Left hindlimb (tissue), 1 donor: ENCODE measurements at places on chromosomes 16 and 17.

DNA sequence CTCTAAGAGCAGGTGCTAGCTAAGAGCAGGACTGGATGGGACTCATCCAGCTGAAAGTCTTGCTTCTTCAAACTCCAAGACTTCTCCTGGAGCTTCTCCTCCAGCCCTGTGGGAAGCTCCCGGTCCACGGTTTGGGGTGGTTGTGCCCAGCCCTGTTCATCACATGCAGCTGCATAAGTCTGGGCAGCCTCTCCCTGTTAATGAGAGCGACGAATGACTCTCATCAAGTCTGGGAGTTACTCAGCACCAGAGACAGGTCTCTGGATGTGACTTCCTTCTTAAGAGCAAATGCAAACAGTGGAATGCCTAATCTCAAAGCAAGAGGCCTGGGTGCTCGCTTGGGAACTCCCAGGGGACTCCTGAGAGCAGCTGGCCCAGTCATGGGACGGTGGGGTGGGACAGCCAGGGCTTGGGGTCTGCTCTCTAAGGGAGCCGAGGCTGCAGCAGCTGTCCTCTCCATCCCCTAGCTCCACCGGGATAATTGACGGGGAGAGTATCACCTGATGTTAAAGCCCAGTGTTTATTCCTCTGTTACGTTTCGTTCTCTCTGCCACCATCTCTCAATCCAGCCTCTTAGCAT lies 35.3 kb upstream of the CRHR1 start:
- DNase-seq: no peak

- DNase-seq: no peak
These were observed 370.1 kb upstream of the ZFHX3 start for GRCh38 chr16:73418051-73418450.

DNA sequence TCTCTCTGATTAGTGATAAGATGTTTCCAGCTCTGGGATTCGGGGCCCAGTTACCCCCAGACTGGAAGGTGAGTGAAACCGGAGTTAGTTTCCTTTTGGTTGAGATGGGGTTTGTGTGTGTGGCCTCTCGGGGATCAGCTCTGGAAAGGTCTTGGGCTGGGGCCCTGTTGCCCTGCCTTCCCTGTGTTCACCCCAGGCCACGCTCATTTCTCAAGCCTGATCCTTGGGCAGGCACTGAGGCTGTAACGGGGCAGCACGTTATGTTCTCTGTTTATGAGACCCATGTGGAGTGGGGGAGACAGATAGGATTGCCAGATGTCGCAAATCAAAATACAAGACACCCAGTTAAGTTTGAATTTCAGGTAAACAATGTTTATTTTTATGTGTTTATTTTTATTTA lies 35.5 kb downstream of the CPNE2 start:
- DNase-seq: no peak

- DNase-seq: no peak
These were observed 16.0 kb upstream of the SPPL2C start for GRCh38 chr17:45828582-45829133.

DNA sequence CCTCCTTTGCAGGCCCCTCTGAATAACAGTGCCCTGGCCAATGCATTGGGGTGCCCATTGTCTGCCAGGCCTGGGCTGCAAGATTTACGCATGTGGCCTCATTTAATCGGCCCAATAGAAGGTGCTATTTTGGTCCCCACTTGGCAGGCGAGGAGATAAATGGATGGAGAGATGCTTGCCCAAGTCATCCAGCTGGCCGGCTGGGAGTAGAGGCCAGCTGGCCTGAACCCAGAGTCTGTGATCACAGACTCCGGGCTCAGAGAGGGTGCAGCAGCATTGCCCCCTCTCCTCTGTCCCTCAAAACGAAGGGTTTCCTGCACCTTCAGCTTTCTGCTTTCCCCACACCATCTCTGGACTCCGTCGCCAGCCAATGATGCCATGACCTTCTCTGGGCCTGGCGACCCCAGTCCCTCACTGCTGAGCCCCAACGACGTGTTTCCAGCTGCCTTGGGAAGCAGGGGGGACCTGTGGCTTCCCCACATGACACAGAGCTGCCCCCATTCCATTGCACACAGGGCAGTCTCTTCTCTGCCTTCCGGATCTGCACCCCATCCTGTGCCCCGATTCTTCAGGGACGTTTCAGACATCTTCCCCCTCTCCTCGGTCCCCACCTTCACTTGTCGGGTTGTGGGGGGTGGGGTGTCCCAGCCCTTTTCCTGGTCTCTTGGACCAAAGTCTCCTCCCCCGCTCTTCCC lies 3.5 kb upstream of the ADGRG1 start:
- no peak for DNase-seq

DNA sequence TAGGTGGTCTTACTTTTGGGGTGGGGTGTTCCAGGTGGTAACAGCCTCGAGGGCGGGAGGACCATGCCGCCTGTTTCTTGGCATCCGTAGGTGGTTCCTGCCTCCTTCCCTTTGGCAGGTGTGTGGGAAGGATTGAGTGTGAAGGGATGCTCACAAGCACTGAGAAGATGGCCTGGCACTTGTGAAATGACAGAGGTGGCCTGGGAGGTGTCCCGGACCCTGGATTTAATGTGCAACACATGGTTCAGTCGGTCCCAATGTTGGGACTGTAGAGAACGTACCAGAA lies 165.8 kb upstream of the FOXF1 start:
- DNase-seq: no peak

- no peak for DNase-seq
These were observed 97.9 kb downstream of the NDE1 start for GRCh38 chr16:15747937-15748336.

DNA sequence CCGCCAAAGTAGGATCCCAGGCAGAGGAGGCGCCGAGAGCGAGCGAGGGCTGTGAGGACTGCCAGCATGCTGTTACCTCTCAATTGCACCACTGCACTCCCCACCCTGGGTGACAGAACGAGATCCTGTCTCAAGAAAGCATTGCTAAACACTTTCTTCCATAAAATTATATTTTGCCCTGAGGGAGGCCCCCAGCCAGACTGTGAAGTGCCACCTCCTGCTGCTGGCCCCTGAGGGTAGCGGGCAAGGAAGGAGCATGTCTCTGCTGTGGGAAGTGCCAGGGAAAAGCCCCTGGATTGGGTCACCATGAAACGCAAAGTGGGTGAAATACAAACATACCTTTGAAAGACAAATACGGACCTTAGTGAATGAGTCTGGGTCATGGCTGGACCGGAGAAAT lies 78.0 kb upstream of the AMZ2 start:
- DNase-seq: no peak

GRCh38 chr16:14284930-14285512 lies 213.9 kb downstream of the MRTFB start:
- DNase-seq: no peak
